BJ (cell line): ENCODE measurements at places on chromosomes 13 and 19.

- DNase-seq: no peak
Observed at GRCh38 chr19:615619-616018, 17.7 kb downstream of the POLRMT start.

GRCh38 chr19:17865364-17866311 lies 5.9 kb downstream of the RPL18A start:
- no peak for DNase-seq

DNA sequence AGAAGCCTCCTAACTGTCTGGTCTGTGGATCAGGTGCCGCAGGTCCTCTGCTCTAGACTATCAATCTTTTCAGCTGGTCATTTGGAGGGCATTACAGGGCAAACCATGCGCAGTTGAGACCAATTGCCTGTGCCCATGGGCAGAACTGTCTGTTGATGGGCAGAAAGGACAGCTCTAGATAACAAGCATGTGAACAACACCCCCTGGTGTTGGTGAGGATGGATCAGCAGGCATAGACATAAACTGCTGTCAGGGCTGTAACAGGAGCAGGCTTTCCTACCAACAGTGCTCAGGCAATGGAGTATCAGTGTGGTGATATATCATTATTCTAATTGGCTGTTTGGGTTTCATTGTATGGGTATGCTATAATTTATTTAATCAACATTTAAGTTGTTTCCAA lies 104.7 kb upstream of the KL start:
- DNase-seq: no peak

GRCh38 chr13:26996965-26997752 lies 174.5 kb downstream of the USP12 start:
- no peak for DNase-seq

- no peak for DNase-seq
Observed at GRCh38 chr13:104057861-104058260, 991.6 kb upstream of the SLC10A2 start.
